A549 treated with CORT108297 at 1 μM for 4 hours (cell line): ENCODE measurements at places on chromosomes 4 and X. TPM values are rescaled to one million over a fixed set of nuclear protein-coding genes. Genes with fewer than 3 reads are reported as not detected.

Gene SFRP2
- not detected in 5 replicates for total RNA-seq

Gene RIBC1
- total RNA-seq: 0.67 to 0.99 TPM (median 0.77 TPM) in 5 replicates

Gene ZNF630
- total RNA-seq: 0.21 to 0.38 TPM (median 0.26 TPM) in 5 replicates

Gene NSD2
- 36.5 to 47.3 TPM (median 43.9 TPM) in 5 replicates for total RNA-seq

Gene SPANXA1
- total RNA-seq: 0.16 to 0.42 TPM (median 0.18 TPM) in 3 of 5 replicates, not detected in the others
